ENCODE measurements at places on chromosomes 13 and 19. TPM values are rescaled to one million over a fixed set of nuclear protein-coding genes. Genes with fewer than 3 reads are reported as not detected.

Gene ZNF155
- 0.62 TPM for total RNA-seq

Gene KLK3
- total RNA-seq: not detected

GRCh38 chr13:79621449-79621848 lies 140.5 kb downstream of the NDFIP2 start:
- DNase-seq: no peak

- no peak for DNase-seq
These were observed 197.5 kb downstream of the NBEA start for GRCh38 chr13:35139591-35139990.
